Vein endothelial cell (primary cell): ENCODE measurements at places on chromosomes 2 and 18. TPM values are rescaled to one million over a fixed set of nuclear protein-coding genes. Genes with fewer than 3 reads are reported as not detected.

HOXD1 gene
- 16.6 and 26.8 TPM in 2 replicates for total RNA-seq

MAP3K19 gene
- not detected in 2 replicates for total RNA-seq

GIGYF2 gene
- total RNA-seq: 43.4 and 53.1 TPM in 2 replicates

POTEE gene
- 0.29 and 0.33 TPM in 2 replicates for total RNA-seq

GAL3ST2 gene
- not detected in 2 replicates for total RNA-seq

CD8A gene
- not detected in 2 replicates for total RNA-seq

NR4A2 gene
- under 0.01 and 0.10 TPM in 2 replicates for total RNA-seq

ADRA2B gene
- total RNA-seq: under 0.01 TPM in 1 of 2 replicates, not detected in the other

KLHL30 gene
- not detected in 2 replicates for total RNA-seq

DQX1 gene
- total RNA-seq: under 0.01 and 0.10 TPM in 2 replicates

STK39 gene
- total RNA-seq: 6.5 and 8.8 TPM in 2 replicates

INHA gene
- total RNA-seq: not detected in 2 replicates
